Thoracic aorta (tissue), 2 donors: ENCODE measurements at places on chromosomes 3 and 15. TPM values are rescaled to one million over a fixed set of nuclear protein-coding genes. Genes with fewer than 3 reads are reported as not detected.
A peak's percentile ranks its signal among the peaks of the same experiment; 100 is the strongest.

The RGMA gene
- total RNA-seq, result 55.7 TPM

- no peaks in the 10 kb centered on the region for H3K4me1 ChIP-seq
- no peaks in the 10 kb centered on the region for H3K27me3 ChIP-seq
- no peak overlapping the region for H3K27ac ChIP-seq
- no peaks in the 10 kb centered on the region for H3K36me3 ChIP-seq
- H3K4me3 ChIP-seq, result no peak overlapping the region
Observed at GRCh38 chr3:27910456-27910855, 188.3 kb upstream of the EOMES start.

The GPR171 gene
- 7.0 TPM for total RNA-seq

The SSUH2 gene
- not detected for total RNA-seq

DNA sequence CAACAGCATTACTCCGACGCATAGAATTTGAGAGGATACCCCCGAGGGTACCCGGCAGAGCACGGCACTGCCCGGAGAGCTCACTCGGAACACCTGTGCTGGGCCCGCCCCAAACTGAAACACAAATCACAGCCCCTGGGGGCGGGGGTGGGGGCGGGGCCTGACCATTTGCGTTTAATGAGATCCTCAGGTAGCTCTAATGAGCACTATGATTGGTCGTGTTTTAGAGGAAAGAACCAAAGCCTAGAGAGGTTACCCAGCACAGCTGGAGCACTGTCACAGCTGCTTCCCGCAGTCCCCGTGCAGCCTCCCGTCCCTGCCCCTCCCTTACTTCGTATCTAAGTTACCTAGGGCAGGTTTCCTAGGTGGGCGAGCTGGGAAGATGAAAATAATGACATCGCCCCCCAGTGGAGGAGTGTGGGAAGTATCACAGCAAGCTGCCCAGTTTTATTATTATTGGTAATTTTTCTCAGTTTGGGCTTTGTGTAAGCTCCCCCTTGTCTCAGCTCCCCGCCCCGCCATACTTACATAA, 187.1 kb downstream of the PDE8A start:
- peak overlapping the region; percentile 36 for H3K4me3 ChIP-seq
- H3K4me1 ChIP-seq, result peaks cover 6% of the 10 kb centered on the region
- no peaks in the 10 kb centered on the region for H3K36me3 ChIP-seq
- no peaks in the 10 kb centered on the region for H3K27me3 ChIP-seq
- DNase-seq, result no peak
- no peak overlapping the region for H3K27ac ChIP-seq

DNA sequence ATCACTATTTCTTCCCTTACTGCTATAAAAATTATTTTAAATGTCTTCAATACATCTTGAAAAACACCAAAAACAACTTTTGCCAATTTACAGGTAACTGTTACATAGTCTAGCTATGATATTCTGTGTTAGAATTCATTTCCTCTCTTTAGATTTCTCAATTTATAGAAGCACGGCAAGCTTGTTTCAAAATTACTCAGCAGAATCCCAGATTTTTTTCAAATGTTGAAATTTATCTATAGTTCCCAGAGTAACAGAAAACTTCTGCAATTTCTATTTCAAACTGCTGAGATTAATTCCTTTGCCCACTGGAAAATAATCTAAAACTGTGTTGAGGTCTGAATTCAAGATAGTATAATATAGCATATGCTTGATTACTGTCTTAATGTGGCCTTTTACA, 41.2 kb downstream of the CCPG1 start:
- no peaks in the 10 kb centered on the region for H3K27me3 ChIP-seq
- no peak for DNase-seq
- no peak overlapping the region for H3K4me3 ChIP-seq
- peaks cover 24% of the 10 kb centered on the region for H3K36me3 ChIP-seq

- no peaks in the 10 kb centered on the region for H3K4me1 ChIP-seq
- H3K27ac ChIP-seq, result no peak overlapping the region
- no peak for DNase-seq
- H3K4me3 ChIP-seq, result no peak overlapping the region
- no peaks in the 10 kb centered on the region for H3K36me3 ChIP-seq
Observed at GRCh38 chr15:37536967-37537605, 397.4 kb upstream of the TMCO5A start.

GRCh38 chr3:181629711-181630110, 82.0 kb upstream of the SOX2 start:
- H3K4me1 ChIP-seq, result no peaks in the 10 kb centered on the region
- H3K27ac ChIP-seq, result no peak overlapping the region
- no peak overlapping the region for H3K4me3 ChIP-seq

The CRYBG3 gene
- total RNA-seq, result 13.4 TPM

The LRRC2 gene
- 0.42 TPM for total RNA-seq

DNA sequence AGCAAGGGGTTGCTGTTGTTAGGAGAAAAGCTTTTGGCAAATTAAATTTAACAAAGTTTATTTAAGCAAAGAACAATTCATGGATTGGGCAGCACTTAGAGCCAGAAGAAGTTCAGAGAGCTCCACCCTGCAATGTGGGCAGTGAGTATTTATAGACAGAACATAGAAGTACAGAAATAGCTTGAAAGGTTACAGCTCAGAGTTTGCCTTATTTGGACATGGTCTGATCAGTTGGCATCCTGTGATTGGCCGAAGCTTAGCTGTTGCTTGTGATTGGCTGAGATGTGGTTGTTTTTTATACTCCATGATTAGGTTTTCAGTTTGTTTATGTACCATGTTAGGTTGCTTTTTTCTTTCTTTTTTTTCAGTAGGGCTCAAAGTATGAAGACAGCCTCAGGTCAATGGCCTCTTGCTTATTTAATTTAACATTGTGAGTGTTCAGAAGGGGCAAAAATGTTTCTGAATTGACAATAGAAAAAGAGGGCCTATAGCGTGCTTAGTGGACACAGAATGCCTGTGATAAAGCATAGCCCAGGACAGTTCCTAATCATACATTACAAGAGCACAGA, 293.8 kb downstream of the IGSF11 start:
- no peaks in the 10 kb centered on the region for H3K4me1 ChIP-seq
- H3K36me3 ChIP-seq, result no peaks in the 10 kb centered on the region
- no peak overlapping the region for H3K4me3 ChIP-seq
- no peak for DNase-seq

DNA sequence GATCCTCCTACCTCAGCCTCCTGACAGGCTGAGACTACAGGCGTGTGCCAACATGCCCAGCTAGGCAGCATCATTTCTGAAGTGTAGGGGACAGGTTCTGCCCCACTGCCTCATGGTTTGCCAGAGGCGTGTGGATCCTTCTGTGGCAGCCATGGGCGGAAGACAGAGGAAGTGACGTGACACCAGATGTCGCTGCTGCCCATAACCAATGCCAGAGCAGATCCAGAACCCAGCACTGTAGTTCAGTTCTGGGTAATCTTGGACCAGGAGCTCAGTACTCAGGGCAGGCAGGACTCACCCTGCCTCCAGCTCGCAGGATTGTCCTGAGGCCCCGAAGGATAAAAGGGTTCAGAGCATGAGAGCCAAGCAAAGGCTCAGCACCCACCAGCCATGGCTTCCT, 8.2 kb downstream of the RBPMS2 start:
- H3K27ac ChIP-seq, result no peak overlapping the region
- no peaks in the 10 kb centered on the region for H3K36me3 ChIP-seq
- DNase-seq, result no peak
- H3K27me3 ChIP-seq, result no peaks in the 10 kb centered on the region

The P3H2 gene
- 19.3 TPM for total RNA-seq

GRCh38 chr15:77410701-77411618, 8.9 kb downstream of the PEAK1 start:
- H3K4me1 ChIP-seq, result peaks cover 8% of the 10 kb centered on the region
- no peaks in the 10 kb centered on the region for H3K27me3 ChIP-seq
- no peaks in the 10 kb centered on the region for H3K36me3 ChIP-seq
- no peak for DNase-seq
